CD4-positive, alpha-beta T cell treated with Interleukin-15 for 1 hour (primary cell): ENCODE measurements at places on chromosomes 7 and 10.

GRCh38 chr7:107917763-107918651 lies 27.0 kb downstream of the DLD start:
- DNase-seq: no peak

DNA sequence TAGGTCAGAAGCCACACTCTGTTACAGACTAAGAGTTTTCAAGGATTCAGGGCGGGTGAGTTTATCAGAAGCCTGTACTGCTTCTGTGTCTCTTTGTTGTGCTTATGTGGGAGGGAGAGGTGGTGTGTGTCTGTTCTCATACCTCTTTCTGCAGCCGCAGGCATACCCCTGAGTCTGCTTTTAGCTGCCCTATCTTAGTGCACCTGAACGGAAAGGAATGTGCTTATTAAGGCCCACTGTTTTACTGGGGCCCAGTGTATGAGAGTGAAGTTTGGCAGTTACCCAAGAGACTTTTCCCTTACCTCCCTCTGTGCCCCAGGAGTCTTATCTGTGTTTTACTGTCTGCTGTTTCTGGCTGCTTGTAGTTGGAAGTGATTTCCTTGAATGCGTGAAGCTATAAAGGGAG lies 104.3 kb downstream of the TYW1 start:
- no peak for DNase-seq

- no peak for DNase-seq
These were observed 369.5 kb downstream of the PHF14 start for GRCh38 chr7:11343136-11343535.

DNA sequence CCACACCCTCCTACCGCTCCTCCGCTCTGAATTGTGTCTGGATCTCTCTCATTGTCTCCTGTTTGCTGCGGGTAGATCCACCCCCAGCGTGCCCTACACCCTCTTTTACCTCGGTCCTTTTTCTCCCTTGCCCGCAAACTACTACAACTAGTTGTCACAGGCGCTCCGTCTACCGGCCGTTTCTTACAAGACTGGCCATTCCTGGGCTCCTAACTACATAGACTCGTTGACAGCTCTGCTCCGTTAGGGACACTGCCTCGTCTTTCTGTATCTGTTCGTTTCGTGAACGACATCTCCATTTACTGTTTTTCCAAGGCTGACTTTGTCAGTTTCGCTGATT lies 786 bp downstream of the TAF3 start:
- DNase-seq: no peak

DNA sequence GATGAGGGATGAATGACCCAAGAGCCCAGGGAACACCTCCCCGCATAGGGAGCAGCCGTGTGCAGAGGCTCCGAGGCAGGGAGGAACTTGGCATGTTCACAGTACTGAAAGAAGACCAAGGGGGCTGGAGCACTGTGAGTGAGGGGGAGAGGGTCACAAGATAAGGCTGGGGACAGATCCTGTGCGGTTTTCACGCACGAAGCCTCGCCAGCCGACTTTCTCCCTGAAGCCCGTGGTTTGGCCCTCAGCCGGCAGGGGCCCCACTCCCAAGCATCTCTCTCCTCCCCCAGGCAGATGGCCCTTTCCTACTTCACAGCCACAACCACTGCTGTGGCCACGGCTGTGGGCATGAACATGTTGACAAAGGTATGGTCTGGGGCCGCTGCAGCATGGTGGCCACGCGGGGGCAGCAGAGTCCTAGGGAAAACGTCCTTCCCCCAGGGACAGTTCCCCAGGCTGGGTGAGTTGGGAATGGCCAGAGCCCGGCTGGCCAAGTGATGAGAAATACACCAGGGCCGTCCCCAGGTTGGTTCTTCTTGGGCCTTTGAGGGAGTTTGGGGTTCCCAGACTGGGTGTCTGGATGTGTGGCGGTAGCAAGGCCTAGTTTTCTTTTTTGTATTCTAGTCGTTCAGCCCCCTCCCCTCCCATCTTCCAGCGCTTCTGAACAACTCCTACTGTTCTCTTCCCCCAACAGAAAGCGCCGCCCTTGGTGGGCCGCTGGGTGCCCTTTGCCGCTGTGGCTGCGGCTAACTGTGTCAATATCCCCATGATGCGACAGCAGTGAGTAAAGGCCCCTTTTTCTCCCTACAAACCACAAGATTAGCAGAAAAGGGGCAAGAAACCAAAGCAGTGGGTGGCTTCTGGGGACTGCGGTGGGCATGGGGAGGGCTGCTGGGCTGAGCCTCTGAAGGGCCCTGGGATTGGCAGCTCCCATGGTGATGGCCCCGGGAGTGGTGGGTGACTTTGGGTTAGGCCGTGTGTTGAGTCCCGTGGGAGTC lies 14.4 kb upstream of the WBP1L start:
- DNase-seq: peak; percentile 64

GRCh38 chr10:100364735-100365391 lies 17.8 kb downstream of the SCD start:
- no peak for DNase-seq

- DNase-seq: no peak
These were observed 59.1 kb upstream of the ZNF32 start for GRCh38 chr10:43707770-43708169.
